ENCODE measurements at places on chromosomes 2 and 18.

DNA sequence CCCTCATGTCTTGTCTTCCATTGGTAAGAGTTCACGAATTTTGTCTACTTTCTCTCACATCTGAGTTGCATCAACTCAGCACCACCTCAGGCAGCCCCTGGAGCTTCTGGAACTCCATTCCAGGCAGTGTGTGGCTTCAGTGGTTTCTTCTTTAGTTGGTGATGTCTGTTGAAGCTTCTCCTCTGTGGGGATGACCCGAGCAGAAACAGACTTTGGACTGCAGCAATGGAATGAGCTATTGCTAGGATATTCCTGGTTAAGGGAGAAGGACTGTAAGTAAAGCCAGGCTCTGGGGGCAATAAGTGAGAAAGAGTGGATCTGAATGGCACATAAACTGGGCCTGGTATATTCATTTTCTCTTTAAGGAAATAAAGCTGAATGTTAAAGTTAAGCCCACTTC lies 32.3 kb upstream of the STAT4 start:
- DNase-seq: no peak

DNA sequence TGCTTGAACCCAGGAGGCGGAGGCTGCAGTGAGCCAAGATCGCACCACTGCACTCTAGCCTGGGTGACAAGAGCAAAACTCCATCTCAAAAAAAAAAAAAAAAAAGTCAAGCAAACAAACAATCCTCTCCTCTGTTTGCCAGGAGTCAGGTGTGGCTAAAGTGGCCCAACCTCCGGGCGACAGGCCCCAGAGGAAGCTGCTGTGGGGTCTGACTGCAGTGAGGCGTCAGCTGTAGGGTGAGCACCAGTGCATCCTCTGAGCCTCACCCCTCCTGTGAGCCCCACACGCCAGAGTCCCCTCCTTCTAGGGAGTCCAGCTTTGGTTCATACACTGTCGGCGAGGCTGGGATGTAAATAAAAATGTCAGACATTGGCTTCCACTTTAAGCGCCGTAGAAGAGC lies 76.5 kb upstream of the HS6ST1 start:
- DNase-seq: no peak

- no peak for DNase-seq
Observed at GRCh38 chr2:62054029-62054791, 141.7 kb upstream of the B3GNT2 start.

DNA sequence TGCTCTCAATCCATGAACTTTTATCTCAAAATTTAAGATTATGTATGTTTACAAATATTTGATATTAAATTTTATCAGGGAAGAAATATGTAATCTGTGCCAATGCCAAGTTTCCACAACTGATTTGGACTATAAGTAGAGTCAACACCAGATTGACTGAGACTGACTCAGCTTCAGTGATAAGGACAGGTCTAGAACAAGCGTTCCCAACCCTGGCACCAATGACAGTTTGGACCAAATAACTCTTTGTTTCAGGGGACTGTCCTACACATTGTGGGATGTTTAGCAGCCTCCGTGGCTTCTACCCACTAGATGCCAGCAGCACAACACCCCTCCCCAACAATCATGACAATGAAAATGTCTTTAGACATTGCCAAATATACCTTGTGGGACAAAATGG lies 165.3 kb downstream of the THADA start:
- no peak for DNase-seq

DNA sequence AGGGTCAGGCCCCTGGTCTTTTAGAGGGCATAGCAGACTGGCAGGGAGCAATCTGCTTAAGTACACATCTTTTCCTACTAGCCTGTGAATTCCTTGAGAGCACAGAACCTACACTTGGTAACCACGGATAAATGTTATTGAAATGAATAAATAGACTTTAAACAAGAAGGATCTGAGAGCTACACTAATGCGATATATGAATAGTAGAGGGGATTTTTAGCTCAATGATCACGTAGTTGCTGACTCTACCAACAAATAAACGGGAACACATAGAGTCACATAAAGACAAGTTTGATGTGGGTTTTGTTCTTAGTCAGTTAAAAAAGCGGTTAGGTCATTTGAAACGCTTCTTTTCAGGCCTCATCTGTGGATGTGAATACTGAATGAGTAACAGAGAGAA lies 290.3 kb upstream of the CCDC68 start:
- no peak for DNase-seq
